ENCODE measurements at places on chromosomes 11 and 22.

DNA sequence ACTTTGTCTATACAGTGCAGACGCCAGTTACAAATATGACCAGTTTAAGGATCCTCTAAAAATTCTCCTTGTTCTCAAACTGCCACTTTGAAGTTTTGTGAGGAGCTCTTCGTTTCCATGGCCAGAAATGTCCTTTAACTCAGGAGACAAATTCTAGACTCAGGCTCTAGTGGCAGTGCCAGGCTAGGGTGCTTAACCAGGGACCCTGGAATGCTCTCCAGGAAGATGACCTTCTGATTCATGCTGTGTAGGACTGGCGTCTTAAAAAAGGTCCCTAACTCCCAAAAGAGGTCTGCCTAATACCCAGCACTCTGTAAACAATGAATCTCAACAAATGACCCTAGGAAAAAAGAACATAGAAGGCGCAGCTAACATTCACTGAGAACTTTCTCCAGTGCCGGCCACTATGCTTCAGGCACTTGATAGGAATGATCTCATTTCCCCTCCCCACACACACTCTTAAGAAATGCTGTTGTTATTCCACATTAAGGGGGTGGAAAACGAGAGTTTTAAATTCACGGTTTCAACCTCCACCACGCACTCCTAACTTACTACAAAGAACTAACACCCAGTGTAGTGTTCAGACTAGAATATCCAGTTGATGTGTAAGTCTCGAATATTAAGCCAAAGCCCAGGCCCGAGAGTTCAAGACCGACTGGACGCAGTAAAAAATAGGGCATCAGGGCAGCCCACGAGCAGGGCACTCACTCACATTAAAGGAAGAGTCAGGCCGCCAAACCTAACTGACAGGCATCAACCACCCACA is 747 bp downstream of the NXF1 start:
- DNase-seq = no peak

- peak; percentile 34 for DNase-seq
Measured at GRCh38 chr11:834371-835316, 1.9 kb downstream of the CD151 start.

DNA sequence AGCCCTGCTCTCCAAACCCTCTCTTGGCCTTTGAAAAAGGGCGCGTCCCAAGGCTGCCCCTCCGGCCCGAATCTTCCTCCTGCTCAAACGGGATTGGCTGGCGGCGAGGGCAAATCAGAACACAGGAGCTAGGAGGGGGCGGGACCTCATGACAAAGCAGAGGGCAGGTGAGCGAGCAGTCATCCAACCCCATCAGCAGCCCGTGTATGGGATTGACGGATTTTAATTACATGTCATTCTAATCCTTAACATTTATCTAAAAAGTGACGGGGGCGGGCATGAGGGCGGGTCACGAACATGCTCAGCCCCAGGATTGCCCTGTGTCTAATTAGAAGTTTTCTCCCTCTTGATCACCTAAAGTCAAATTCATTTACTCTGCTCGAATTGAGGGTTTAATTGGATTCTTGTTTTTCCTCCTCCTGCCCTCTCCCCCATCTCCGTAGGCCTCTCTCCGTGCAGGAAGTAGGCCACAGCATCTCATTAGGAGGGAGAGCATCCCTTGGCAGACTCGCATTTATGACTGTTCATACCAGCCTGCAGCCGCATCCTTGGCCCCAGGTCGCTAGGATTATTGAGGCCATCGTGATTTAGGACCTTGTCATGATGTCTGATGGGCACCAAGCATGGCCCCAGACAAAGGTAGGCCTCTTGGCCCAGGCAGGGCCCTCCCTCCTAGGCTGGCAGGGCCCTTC is 147.1 kb downstream of the CHST1 start:
- DNase-seq = no peak

DNA sequence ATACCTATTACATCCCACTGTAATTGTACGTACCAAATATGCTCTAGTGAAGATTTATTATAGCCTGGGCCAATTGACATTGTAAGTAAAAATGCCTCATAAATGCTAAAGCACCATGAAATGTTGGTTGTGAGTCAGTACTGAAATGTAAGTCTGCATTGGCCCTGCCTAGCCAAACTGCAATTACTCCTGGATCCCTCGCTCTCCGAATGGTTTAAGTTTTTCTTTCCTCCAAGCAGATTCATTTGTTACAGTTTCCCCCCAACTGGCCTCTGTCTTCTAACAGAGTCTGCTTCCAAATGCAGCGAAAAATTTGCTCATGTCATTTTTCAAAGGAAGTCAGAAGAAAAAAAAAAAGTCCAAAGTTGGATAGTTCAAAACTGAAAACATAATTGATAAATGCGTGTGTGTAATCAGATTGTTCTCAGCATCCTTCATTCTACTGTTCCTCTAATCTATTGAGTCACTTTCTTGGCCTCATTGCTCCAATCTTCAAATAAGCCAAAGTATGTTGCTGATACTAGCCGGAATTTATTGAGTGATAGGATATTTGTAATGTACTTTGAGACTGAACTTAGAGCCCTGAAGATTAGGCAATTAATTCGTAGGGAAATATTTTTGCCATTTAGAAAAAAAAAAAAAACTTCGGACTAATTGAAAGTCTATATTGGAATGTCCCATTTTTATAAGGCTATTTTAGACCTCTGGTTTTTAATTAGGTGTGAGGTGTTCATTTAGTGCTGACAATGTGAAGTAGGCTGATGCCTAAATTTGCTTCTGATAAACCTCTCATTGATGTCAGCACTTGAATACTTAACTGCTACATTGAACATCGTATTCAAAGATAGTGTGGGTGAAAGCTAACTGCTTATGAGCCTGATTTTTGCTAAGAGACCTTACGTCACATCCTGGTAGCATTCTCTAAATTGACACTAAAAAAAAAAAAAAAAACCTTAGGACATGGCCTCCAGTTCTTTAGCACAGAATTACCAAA is 93.4 kb downstream of the WT1 start:
- no peak for DNase-seq

GRCh38 chr11:76678321-76678720 is 7.8 kb upstream of the LRRC32 start:
- no peak for DNase-seq

DNA sequence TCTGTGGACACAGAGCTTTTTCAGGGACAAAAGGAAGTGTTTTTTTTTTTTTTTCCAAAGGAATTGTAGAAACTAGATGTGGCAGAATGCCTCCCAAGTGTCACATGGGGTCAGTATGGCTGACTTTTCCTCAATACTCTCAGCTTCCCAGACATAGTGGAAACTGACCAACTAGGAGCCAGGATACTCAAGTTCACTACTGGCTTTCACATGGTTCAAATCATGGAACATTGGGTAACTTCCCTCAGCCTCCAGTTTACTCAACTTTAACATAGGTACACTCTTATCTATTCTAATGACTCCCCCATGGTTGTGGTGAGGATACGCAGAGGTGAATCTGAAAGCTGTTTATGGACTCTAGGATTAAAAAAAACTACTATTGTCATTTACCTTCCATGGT is 1.4 kb downstream of the SLC5A1 start:
- no peak for DNase-seq

DNA sequence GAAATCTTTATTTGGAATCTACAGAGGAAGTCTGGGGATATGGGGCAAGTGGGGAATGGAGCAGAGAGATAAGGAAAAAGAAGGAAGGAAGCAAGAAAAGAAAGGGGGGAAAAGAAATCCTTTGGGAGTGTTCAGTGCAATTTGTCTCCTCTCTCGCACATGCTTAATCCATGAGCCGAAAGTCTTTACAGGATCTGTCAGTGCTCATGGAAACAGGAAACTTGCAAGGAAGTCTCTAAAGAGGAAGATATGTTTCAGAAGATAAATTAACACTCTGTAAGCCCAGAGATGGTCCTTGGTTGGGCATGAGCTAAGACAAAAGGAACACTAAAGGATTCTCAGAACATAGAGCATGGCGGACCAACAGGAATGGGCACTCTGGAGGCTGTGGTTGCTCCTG is 47.9 kb upstream of the FLI1 start:
- DNase-seq = no peak

- no peak for DNase-seq
Measured at GRCh38 chr11:133815636-133816035, 29.7 kb downstream of the SPATA19 start.

DNA sequence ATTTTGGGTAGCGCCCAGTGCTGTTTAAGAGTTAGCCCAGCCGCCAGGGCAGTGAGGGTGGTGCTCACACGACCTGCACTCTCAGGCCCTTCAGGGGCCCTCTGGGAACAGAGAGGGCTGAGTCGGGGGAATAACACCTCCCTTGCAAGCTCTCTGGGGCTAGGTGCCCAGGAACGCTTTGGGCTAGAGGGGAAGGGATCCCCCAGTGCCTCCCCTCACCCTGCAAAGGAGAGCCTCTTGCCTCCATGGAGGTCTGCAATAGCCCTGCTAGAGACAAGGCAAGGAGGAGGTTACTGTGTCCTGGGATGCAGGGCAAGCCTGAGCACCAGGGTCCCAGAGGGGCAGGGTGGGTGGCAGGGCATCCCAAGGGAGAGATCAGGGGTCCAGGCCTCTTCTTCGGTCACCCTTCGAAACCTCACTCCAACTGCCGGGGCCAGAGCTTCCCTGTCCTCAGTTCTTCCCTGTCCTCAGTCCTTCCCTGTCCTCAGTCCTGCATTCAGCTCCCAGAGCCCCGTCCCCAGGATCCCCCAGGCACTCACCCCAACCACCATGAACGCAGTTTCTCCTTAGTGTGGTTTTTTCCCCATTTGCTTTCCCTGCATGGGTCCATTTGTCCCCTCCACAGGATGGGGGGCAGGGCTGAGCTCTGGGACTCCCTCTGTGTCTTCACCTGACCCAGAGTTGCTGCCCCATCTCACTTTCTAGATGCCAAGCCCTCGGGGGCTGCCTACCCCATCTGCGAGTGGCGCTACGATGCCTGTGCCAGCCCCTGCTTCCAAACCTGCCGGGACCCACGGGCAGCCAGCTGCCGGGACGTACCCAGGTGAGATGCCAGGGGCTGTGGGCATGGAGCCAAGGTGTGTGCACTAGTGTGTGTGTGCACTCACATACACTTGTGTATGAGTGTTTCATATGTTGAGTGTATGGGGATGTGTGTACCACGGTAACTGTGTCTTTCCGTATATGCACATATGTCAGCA is 60.8 kb downstream of the OTOG start:
- DNase-seq = no peak

- no peak for DNase-seq
Measured at GRCh38 chr11:79616392-79616851, 175.6 kb upstream of the TENM4 start.

- DNase-seq = no peak
Measured at GRCh38 chr11:83473743-83474142, 187.6 kb upstream of the CCDC90B start.

DNA sequence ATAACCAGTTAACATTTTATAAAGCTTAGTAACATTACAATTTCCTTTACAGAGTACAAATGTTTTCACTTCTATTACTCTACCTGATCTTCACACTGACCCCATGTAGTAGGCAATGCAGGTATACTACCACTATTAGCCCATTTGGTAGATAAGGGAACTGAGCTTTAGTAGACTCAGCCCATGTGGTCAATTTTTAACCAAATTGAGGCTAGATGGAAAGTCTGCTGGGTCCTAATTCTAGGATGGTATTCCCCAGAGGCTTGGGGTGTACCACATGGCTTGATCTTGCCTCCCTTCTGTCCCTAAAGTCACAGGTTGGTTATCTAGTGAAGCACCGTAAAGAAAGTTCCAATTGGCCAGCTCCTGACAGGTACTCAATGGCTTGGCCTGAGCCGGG is 48.2 kb downstream of the NRXN2 start:
- no peak for DNase-seq

GRCh38 chr22:20395181-20395906 is 1.4 kb downstream of the ZNF74 start:
- no peak for DNase-seq

- no peak for DNase-seq
Measured at GRCh38 chr11:3128356-3129180, 36.5 kb downstream of the OSBPL5 start.

GRCh38 chr11:10607462-10608132 is 39.1 kb upstream of the LYVE1 start:
- DNase-seq = no peak

GRCh38 chr11:61890529-61891330 is 615 bp downstream of the FADS3 start:
- no peak for DNase-seq

DNA sequence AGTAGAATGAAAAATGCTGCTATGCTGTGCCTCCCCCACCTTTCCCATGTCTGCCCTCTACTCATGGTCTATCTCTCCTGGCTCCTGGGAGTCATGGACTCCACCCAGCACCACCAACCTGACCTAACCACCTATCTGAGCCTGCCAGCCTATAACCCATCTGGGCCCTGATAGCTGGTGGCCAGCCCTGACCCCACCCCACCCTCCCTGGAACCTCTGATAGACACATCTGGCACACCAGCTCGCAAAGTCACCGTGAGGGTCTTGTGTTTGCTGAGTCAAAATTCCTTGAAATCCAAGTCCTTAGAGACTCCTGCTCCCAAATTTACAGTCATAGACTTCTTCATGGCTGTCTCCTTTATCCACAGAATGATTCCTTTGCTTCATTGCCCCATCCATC is 14.9 kb upstream of the HBE1 start:
- DNase-seq = no peak

GRCh38 chr11:17026487-17027082 is 12.4 kb upstream of the PLEKHA7 start:
- no peak for DNase-seq

DNA sequence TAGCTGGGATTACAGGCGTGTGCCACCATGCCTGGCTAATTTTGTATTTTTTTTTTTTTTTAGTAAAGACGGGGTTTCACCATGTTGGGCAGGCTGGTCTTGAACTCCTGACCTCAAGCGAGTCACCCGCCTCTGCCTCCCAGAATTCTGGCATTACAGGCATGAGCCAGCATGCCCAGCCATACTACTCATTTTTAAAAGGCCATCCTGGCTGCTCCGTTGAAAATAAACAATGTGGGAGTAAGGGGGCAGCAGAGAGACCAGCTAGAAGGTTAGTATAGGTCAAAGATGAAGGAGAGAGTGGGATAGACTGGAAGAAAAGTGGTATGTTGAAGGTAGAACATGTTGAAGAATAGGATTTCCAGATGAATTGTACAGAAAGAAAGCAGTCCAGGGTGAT is 17.6 kb upstream of the LIN7C start:
- DNase-seq = no peak

GRCh38 chr11:65065851-65066250 is 7.5 kb upstream of the NAALADL1 start:
- DNase-seq = no peak

DNA sequence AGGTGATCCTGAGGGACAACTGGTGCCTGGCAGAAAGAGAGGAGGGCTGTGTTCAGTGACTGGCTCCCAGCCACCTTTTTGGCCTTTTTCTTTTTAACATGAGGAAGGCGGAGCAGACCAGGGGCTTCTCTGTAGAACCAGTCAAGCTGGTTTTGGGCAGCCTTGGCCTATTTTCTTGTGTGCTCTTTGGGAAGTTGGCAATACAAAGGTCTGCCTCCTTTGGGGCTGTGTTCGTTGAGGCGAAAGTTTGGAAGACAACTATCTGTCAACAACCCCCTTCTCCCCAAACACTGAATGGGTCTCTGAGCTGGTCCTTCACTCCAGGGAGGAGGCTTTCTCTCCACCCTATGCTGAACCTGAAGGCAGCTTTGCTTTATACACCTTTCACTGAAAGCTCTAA is 8.5 kb downstream of the MARK2 start:
- no peak for DNase-seq

Data from AG09319 (cell line).